Activated naive CD8-positive, alpha-beta T cell treated with anti-CD3 and anti-CD28 coated beads, Interleukin-2, amount 50 U/mL, for 24 hours (primary cell): ENCODE measurements at places on chromosomes 3 and 15.

- H3K4me3 ChIP-seq, result no peak overlapping the region
- no peaks in the 10 kb centered on the region for H3K36me3 ChIP-seq
- no peak overlapping the region for H3K27ac ChIP-seq
- DNase-seq, result no peak
Observed at GRCh38 chr3:107817076-107817475, 273.8 kb downstream of the CD47 start.

- DNase-seq, result no peak
- no peaks in the 10 kb centered on the region for H3K4me1 ChIP-seq
- no peaks in the 10 kb centered on the region for H3K27me3 ChIP-seq
- H3K27ac ChIP-seq, result no peak overlapping the region
Observed at GRCh38 chr3:25587094-25587493, 77.6 kb downstream of the TOP2B start.

DNA sequence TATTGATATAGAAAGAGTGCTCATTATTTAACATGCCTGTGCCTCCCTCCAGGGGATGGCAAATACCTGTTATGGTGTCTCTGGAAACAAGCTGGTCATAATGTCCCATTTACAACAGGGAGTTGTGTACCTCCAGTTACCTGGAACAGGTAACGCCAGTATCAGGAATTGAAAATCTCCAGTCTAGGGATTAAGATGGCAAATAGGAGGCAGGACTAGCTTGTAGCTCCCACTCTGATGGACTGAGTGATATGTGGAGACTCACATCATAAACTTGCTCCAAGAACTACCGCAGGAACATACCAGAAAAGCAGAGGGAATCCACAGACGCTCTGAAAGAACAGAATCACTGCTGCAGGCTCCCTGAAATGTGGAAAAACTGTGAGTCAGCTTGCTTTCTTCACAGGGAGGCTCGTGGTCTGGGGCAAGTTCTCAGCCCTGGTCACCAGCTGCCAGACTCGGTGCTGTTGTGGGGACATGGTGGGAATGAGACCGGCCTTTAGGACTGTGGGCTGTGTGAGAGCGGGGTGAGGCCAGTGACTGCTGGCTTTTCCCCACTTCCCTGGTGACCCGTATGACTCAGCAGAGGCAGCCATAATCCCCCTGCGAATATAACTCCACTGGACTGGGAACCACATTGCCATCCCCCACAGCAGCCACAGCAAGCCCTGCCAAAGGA, 97.4 kb downstream of the KCNAB1 start:
- no peak overlapping the region for H3K27ac ChIP-seq
- peaks cover 19% of the 10 kb centered on the region for H3K27me3 ChIP-seq
- no peak overlapping the region for H3K4me3 ChIP-seq
- no peaks in the 10 kb centered on the region for H3K36me3 ChIP-seq
- no peaks in the 10 kb centered on the region for H3K4me1 ChIP-seq

GRCh38 chr15:27249760-27250109, 278.8 kb downstream of the GABRG3 start:
- no peak for DNase-seq
- no peak overlapping the region for H3K27ac ChIP-seq
- H3K4me3 ChIP-seq, result no peak overlapping the region

- no peak for DNase-seq
- no peak overlapping the region for H3K27ac ChIP-seq
- H3K4me1 ChIP-seq, result no peaks in the 10 kb centered on the region
- no peaks in the 10 kb centered on the region for H3K27me3 ChIP-seq
Observed at GRCh38 chr3:31004025-31004678, 109.7 kb upstream of the GADL1 start.

DNA sequence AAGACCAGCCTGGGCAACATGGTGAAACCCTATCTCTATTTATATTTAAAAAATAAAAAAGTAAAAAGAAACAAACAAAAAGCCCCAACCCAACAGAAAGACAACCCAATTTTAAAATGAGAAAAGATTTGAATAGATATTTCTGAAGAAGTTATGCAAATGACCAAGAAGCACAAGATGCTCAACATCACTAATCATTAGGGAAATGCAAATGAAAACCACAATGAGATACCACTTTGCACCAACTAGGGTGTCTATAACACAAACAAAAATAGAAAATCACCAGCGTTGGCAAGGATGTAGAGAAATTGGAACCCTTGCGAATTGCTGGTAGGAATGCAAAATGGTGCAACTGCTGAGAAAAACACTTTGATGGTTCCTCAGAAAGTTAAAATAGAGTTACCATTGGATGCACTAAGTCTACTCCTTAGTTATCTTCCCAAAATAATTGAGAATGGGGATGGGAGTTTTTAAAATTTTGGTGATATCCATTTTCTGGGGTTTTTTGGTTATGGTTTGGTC, 45.8 kb upstream of the CCNB2 start:
- H3K27ac ChIP-seq, result no peak overlapping the region
- H3K36me3 ChIP-seq, result peaks cover 48% of the 10 kb centered on the region
- no peak overlapping the region for H3K4me3 ChIP-seq
- no peak for DNase-seq
- peaks cover 12% of the 10 kb centered on the region for H3K4me1 ChIP-seq

DNA sequence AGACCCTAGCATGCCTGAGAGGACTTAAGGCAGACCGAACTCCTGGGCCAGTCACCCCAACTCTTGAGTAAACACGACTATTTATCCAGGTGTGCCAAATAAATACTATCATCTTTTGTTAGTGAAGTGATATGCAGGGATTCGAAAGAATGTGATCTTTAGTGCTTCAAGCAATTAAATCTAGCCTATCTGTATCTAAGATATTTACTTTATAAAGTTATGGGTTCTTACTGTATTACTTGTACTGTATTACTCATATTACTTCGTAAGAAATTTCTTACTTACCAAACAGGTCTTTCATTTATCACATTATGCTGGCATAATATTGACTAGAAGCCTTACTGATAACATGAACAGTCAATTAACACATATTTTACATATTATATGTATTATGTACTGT, 211.6 kb upstream of the NECTIN3 start:
- no peaks in the 10 kb centered on the region for H3K36me3 ChIP-seq
- no peak overlapping the region for H3K4me3 ChIP-seq
- H3K27me3 ChIP-seq, result no peaks in the 10 kb centered on the region
- H3K4me1 ChIP-seq, result no peaks in the 10 kb centered on the region
- DNase-seq, result no peak
- no peak overlapping the region for H3K27ac ChIP-seq

GRCh38 chr3:34869696-34870095, 769.6 kb upstream of the ARPP21 start:
- no peak overlapping the region for H3K4me3 ChIP-seq
- H3K36me3 ChIP-seq, result no peaks in the 10 kb centered on the region
- H3K27me3 ChIP-seq, result no peaks in the 10 kb centered on the region
- no peak for DNase-seq

GRCh38 chr15:62183130-62183529, 18.0 kb upstream of the C2CD4B start:
- H3K4me3 ChIP-seq, result no peak overlapping the region
- H3K27ac ChIP-seq, result no peak overlapping the region
- H3K4me1 ChIP-seq, result no peaks in the 10 kb centered on the region
- H3K36me3 ChIP-seq, result no peaks in the 10 kb centered on the region
- DNase-seq, result no peak

- no peaks in the 10 kb centered on the region for H3K27me3 ChIP-seq
- no peak overlapping the region for H3K27ac ChIP-seq
- peaks cover 52% of the 10 kb centered on the region for H3K4me1 ChIP-seq
- DNase-seq, result no peak
- peak overlapping the region; percentile 18 for H3K4me3 ChIP-seq
Observed at GRCh38 chr3:143978263-143978631, 6.6 kb downstream of the DIPK2A start.

GRCh38 chr15:66883284-66883911, 181.4 kb downstream of the SMAD6 start:
- H3K27ac ChIP-seq, result peak overlapping the region; percentile 62
- no peak for DNase-seq
- no peaks in the 10 kb centered on the region for H3K36me3 ChIP-seq
- peaks cover 6% of the 10 kb centered on the region for H3K27me3 ChIP-seq
- H3K4me1 ChIP-seq, result peaks cover 12% of the 10 kb centered on the region

DNA sequence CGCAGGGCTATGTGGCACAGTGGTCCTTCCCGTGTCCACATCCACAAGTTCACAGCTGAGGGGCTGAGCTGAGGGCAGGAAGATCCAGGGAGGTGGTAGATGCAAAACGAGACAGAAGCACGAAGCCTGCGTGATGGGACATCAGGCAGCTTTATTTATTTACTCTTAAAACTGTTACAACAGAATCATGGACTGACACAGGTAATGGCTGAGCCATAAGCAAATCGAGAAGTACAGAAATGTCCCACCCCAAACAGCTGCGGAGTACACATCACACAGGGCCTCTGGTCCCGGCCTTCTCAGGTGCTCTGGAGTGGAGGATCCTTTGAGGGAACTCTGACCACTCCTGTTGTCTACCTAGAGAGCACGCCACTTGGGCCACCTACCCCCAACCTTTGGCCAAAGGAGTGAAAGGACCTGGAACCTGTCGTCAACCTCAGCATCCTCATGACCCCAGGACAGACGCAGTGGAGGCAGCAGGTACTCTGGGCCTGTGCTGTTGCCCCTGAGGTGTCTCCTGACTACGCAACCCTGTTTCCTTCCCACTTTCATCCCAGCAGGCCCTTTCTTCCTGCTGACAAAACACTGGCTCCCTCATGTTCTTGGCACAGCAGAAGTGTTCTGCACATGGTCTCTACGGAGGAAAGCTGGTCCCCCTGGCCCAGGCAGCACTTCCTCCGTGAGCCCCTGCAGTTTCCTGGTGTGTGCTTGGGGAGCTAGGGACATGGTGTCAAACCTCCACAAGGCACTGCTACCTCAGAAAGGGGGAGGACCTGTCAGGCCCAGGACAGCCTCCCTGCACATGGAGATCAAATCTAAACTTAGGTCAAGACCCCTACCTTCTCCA, 47.8 kb downstream of the DHX30 start:
- H3K4me1 ChIP-seq, result no peaks in the 10 kb centered on the region
- H3K27me3 ChIP-seq, result no peaks in the 10 kb centered on the region
- no peak overlapping the region for H3K27ac ChIP-seq
- DNase-seq, result no peak
- no peak overlapping the region for H3K4me3 ChIP-seq
- peaks cover 22% of the 10 kb centered on the region for H3K36me3 ChIP-seq

- H3K36me3 ChIP-seq, result no peaks in the 10 kb centered on the region
- no peak overlapping the region for H3K4me3 ChIP-seq
- H3K27me3 ChIP-seq, result no peaks in the 10 kb centered on the region
- DNase-seq, result no peak
Observed at GRCh38 chr3:161913786-161914389, 417.3 kb downstream of the OTOL1 start.

GRCh38 chr3:36538136-36538749, 157.9 kb downstream of the STAC start:
- no peak overlapping the region for H3K4me3 ChIP-seq
- no peaks in the 10 kb centered on the region for H3K4me1 ChIP-seq
- DNase-seq, result no peak

- DNase-seq, result no peak
- peaks cover 55% of the 10 kb centered on the region for H3K27me3 ChIP-seq
- H3K36me3 ChIP-seq, result no peaks in the 10 kb centered on the region
- no peak overlapping the region for H3K27ac ChIP-seq
- H3K4me3 ChIP-seq, result no peak overlapping the region
Observed at GRCh38 chr15:73681856-73682599, 2.2 kb upstream of the CD276 start.

DNA sequence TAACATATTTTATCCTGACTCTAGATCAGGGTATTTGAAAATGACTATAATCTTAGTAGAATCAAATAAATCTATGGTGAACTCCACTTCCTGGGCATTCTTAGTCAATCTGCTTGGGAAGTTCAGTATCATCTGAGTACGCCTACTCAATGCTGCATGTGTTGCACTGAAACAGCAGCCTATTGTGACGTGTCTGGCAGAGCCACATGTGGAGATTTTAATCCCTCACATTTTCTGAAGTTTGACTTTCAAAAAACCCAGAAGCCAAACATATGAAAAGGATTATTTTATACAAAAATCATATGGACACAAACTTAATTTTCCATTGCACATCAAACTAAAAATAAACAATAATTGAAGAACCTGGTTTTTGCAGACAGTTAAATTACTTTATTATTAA, 798.3 kb downstream of the ROBO1 start:
- no peak overlapping the region for H3K4me3 ChIP-seq
- no peak overlapping the region for H3K27ac ChIP-seq
- H3K27me3 ChIP-seq, result no peaks in the 10 kb centered on the region
- no peak for DNase-seq

DNA sequence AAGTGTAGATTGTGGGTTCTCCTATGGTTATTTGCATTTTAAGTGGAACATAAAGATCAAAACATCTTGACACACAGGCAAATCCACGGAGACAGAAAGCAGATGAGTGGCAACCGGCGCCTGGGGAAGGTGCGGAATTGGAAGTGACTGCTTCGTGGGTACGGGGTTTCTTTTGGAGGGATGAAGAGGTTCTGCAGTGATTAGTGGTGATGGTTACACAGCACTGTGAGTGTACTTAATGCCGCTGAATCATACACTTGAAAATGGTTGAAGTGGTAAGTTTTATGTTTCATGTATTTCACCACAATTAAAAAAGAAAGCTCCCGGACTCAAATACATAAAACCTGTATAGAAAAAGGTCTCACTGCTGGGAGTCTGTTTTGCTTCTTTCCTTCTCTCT, 18.5 kb upstream of the VPS33B start:
- no peak overlapping the region for H3K4me3 ChIP-seq
- no peaks in the 10 kb centered on the region for H3K27me3 ChIP-seq
- no peak for DNase-seq
- no peaks in the 10 kb centered on the region for H3K4me1 ChIP-seq
- no peaks in the 10 kb centered on the region for H3K36me3 ChIP-seq

- H3K4me1 ChIP-seq, result peaks cover 5% of the 10 kb centered on the region
- H3K36me3 ChIP-seq, result no peaks in the 10 kb centered on the region
- no peak for DNase-seq
- no peaks in the 10 kb centered on the region for H3K27me3 ChIP-seq
Observed at GRCh38 chr3:50396502-50396901, 37.2 kb upstream of the TMEM115 start.

GRCh38 chr3:175434561-175434960, 575.4 kb downstream of the NAALADL2 start:
- H3K4me1 ChIP-seq, result no peaks in the 10 kb centered on the region
- no peaks in the 10 kb centered on the region for H3K36me3 ChIP-seq
- no peaks in the 10 kb centered on the region for H3K27me3 ChIP-seq
- no peak overlapping the region for H3K27ac ChIP-seq
- no peak overlapping the region for H3K4me3 ChIP-seq

DNA sequence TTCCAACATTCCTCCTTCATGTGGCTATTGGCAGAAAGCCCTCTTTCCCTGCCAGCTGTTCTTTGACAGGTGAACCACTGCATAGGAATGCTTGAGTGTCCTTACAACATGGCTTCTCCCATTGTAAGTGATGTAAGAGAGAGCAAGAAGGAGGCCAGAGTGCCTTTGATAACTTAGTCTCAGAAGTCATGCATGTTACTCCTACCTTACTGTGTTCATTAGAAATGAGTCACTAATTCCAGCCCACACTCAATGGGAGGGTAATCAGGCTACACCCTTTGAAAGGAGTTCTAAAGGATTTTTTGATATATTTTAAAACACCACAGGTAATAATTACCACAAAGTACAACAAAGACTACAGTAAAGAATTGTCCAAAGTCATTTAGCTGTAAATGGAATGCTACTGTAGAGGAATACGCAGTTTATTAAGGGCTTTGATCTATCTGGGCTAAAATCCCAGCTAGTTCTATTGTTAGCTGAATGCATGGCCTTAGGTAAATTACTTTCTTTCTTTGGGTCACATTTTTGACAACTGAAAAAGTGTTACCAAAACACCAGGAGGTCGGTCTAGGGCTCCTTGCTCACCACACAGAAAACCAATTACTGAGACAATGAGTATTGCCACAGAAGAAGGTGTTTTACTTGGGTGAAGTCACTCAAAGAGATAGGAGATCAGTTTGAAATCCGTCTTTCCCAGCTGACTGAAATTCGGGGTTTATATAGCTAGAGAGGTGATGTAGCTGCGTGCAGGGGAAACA, 154.9 kb downstream of the GRM7 start:
- H3K4me3 ChIP-seq, result no peak overlapping the region
- no peak for DNase-seq
- no peak overlapping the region for H3K27ac ChIP-seq
- H3K27me3 ChIP-seq, result no peaks in the 10 kb centered on the region
